ENCODE measurements at places on chromosomes 12 and 14. TPM values are rescaled to one million over a fixed set of nuclear protein-coding genes. Genes with fewer than 3 reads are reported as not detected.
A peak's percentile ranks its signal among the peaks of the same experiment; 100 is the strongest.

GRCh38 chr12:118326991-118327390 lies 45.7 kb downstream of the TAOK3 start:
- no peak for DNase-seq

GRCh38 chr14:41355866-41356265 lies 250.8 kb upstream of the LRFN5 start:
- no peak for DNase-seq

DNA sequence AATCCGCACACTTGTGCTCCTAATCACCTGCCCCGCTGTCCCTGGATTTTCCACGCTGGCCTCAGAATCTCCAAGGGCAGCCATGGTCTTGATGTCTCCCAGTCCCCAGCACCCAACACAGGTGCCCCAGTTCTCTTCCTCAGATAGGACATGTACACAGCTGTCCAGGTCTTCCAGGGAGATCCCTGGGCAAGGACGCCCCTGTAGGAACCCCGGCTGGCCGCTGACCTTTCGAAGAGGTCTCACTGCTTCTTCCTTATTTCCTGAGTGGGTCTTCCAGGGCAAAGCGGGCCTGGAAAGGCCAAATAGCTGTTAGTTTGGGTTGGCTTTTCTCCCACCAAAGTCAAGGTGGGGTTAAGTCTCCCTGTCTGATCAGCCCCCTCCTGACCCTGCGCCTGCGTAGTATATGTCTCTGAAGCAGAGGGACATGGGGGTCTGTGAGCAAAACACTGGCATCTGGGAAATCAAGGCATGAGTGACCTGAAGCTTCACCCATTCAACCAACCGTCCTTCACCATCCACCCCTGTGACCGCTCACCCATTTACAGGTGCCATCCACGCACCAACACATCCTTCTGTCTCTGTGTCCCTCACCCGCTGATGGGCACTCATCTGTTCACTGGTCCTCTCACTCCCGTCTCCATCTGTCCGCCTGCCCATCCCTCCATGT lies 4.6 kb downstream of the BEGAIN start:
- DNase-seq, result no peak

DNA sequence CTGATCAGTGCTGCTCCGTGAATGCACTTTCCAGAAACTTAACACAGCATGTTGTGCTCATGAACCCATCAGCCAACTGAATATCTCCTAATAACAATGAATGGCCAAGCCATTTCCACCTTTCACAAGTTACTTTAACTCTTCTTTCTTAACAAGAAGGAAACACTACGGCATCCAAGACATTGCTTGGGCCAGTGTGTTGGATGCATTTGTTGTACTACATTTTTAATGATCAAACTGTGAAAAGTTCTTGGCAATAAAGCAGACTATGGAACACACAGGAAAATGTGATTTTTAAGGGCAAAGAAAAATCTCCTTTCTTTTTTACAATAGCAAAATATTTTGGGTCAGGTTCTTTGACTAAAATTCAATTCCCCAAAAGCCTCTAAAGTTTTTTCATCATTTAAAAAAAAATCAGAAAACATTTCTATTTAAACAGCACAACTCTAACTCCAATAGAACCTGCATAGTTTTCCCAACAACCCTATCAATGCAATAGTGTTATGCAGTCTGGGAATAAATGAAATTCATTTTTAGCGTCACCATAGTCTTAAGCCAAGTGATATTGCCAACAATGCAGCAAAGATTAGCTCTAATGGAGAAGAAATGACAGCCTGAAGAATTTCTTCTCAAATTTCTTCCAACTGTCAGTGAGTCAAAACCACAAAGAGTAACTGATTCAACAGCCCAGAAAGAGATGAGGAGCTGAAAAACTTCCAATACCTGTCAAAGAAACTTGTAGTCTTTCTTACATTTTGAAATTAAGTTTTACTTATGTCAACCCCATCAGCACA lies 50.7 kb upstream of the PTPRR start:
- DNase-seq, result peak; percentile 51

C1RL gene
- total RNA-seq, result 12.1 TPM

Data from myocyte (in vitro differentiated cells).